ENCODE measurements at places on chromosomes 7 and 10.

GRCh38 chr7:148306759-148307158 is 283.8 kb upstream of the C7orf33 start:
- no peak for DNase-seq

- DNase-seq, result no peak
Observed at GRCh38 chr7:104936546-104936945, 77.5 kb upstream of the KMT2E start.

- no peak for DNase-seq
Observed at GRCh38 chr7:107666790-107667189, 6.2 kb downstream of the SLC26A4 start.

DNA sequence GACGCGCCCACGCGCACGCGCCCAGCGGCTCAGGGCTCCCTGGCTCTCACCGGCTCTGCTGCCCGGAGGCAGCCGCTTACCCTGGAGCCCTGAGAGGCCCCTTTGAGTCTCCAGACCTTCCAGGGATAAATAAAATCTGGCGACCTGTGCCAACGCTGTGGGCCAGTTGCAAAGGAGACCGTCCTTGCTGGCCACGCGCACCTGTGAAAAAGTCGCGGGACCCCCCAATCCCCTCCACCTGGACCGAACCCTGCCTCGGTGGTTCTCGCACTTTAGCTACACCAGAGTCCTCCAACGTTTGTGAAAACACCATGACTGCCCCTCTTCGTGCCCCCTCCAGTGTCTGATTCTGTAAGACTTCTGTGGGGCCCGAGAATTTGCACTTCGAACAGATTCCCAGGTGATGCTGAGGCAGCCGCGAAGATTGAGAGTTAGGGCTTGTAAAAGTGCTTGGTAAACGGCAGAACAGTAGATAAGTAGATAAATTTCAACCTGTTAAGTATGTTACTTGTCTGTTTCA is 102.4 kb upstream of the SVIL start:
- no peak for DNase-seq

DNA sequence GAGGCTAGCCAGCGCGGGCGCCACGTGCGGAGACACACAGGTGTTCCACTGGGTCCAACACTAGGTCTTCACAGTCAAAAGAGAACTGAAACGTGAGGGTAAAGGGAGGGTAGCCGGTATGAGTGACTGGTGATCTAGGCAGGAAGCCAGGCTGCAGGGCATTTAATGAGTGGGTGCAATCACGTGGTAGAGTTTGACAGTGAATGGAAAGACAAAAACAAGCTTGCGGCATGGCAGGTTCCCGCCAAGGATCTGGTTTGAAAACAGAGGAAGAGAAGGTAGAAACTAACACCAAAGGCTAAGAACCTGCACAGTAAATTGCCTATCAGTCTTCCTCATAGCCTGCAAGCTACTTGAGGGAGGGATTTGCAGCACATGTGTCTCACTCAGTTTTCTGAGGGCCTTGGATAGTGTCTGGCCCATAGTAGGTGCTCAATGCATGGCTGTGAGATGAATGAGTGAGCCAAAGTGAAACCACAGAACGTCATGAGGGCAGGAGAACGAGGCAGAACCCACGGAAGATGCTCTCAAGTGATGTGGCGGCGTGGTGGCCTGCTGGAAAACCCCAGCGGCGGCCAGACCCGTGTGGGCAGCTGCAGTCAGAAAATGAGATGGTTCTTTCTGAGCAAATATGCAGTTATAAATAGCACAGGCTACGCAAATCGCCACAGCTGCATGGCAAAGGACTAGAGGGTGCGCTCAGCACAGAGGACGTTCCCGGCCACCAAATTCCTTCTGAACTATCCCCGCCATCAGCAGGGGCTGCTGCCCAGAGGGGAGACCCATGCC is 183.6 kb upstream of the NFE2L3 start:
- DNase-seq, result peak; percentile 93

DNA sequence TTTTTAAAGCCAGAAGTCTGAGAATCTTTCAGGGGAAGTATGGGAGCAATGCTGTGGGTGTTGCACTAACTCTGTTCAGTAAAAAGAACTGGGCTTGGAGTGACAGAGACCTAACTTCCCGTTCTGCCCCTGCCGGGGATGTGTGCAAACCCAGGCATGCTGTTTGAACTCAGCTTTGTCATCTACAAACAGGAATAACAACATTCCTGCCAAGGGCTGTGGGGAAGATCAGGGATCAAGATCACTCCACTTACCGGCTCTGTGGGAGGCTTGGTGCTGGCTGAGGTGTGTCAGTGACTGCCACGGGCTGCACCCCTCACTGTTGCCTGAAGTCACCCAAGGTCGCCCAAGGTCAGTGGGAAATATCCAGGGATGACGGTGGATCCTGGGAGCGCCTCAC is 23.1 kb upstream of the DRGX start:
- no peak for DNase-seq

DNA sequence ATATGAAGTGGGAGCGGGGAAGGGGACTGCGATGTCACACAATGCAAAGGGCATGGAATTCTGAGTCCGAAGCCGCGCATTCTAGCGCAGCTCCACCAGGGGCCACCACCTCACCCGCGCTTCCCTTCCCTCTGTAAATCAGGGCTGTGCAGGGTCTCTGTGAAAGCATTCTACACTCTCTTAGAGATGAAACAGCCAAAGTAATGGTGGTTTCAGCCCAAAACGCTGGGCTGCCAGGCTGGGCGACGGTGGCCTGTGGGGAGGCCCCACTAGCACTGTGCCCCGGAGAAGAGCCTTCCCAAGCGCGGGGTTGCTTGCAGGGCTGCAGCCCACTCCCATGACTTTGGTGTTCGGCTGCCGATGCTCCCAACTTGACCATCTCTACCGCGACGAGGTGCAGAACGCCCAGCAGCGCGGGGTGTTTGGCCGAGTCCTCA is 11.4 kb downstream of the ATG9B start:
- DNase-seq, result no peak

Measured in activated CD4-positive, alpha-beta T cell treated with anti-CD3 and anti-CD28 coated beads, Interleukin-2, Interleukin-4, amounts not matched to agents 100 ng/mL and 50 ng/mL, durations not matched to agents 16 hours and 8 hours (primary cell).